ENCODE measurements at places on chromosomes 6 and 20.

DNA sequence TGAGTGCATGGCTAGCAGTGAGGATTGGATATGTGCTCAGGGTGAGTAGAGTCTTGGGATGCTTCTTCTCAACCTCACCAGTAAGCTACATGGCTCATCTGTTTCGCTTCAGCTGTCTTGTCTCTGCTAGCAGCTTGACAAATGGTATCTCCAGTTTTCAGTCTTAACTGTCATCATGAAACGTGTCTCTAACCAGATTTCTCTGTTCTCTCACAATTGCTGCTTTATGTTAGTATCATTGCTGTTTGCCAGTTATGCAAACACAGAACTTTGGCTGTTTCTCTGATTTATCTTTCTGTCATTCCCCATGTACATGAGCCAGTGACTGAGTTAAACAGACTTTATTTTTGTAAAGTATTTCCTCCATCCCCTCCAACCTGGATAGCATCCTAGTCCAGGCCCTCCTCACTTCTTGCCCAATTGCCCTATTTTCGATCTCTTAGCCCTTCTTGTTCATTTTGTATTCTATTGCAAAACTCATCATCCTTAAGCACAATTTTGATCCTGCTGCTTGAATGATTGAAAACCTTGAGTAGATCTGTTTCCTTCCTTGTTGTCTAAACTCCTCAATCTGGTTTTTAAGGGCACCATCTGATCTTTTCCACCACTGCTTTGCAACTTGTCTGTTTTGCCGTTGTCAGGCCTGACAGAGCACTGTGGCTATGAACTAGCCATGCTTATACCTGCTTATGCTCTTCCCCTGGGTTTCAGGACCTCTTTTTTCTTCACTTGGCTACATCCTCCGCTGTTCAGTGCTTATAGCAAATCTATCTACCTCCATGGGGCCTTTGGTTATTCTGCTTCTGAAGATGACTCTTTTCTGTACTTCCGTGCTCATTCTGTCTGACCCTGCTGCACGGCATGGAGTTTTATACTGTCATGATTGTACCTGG, 37.7 kb upstream of the ADIG start:
- no peak for DNase-seq

GRCh38 chr20:20137851-20138250, 85.5 kb downstream of the CFAP61 start:
- no peak for DNase-seq

- no peak for DNase-seq
Measured at GRCh38 chr20:13809855-13810254, 25.0 kb downstream of the NDUFAF5 start.

GRCh38 chr6:125066140-125066539, 87.4 kb upstream of the TPD52L1 start:
- no peak for DNase-seq

DNA sequence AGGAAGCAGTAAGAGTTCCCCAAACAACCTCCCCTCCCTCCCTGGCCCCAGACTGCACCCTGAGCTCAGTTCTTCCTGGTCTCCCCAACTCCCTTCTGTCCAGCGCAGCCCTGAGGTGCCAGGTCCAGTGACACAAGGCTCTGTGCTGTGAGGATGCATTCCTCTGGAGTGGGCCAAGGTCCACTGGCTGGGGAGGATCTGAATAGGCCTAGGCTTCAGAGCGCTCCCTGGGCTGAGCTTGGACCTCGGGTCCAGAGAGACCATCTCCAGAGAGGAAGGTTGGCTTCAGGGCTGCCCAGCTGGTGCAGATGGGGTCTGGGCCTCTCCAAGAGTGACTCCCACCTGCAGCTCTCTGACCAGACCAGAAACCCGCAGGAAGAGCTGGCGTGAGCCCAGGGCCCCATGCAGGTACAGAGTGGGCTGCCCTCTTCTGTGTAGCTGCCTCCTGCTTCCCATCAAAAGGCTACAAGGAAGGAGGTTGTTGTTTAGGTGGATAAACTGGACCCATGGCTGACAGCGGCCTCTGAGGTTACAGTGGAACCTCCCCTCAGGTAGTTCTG, 52.3 kb upstream of the MLN start:
- no peak for DNase-seq

- no peak for DNase-seq
Measured at GRCh38 chr6:99993533-99994251, at the start of gene MCHR2. MCHR2 (minus strand) TSS chr6:99994223; CDS start chr6:99956147, 38,076 bp downstream.

DNA sequence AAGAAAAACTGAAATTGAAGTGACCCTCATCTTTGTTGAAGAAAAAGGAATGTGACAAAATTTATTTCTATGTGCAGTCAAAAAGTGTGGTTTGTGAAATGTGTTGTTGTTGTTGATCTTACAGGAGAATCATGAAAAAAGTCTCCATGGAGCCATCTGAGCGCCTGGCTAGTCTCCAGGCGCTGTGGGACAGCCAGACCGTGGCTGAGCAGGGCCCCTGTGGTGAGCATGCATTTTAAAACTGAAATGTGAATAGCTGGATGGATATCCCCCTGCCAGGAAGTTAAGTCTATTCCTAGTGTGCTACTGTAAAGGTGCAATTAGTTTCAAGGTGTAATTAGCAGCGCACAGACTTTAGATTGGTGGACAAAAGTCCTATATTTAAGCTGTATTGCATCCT, 170.6 kb downstream of the CARMIL1 start:
- peak; percentile 4 for DNase-seq

DNA sequence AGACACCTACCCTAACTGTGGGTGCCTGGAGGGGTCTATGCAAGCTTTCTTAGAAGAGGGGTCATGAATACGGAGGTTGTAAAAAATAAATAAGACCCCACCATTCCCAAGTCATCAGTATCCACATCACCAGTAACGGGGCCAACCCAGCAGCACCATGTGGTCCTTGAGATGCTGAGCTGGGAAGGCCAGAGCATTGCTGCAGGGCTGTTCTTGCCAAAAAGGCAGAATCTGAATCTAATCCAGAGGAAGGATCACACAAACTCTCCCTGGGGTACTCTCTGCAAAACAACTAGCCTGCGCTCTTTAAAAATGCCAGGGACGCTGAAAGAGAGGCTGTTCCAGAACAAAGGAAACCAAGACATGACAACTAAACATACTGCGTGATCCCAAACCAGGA, 43.2 kb downstream of the SSR1 start:
- no peak for DNase-seq

GRCh38 chr6:1254326-1254725, 57.6 kb upstream of the FOXQ1 start:
- DNase-seq: no peak

DNA sequence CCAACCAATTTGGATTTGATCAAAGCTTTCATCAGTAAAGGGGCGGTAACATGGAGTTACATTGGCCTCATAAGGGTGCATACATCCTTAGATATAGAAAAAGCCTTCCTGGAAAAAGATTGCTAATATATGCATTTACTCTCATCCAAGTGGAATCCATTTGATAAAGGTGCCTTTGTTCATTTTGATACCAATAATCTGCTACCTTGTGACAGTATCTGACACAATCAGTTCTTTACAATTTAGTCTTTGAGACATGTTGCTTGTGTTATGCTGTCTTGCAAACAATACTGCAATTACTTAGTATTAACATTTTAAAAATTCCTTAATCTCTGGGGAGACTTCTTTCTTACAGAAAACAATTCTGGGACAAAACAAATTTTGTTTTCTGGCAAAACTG, 654.4 kb upstream of the SLC35B3 start:
- DNase-seq: no peak

DNA sequence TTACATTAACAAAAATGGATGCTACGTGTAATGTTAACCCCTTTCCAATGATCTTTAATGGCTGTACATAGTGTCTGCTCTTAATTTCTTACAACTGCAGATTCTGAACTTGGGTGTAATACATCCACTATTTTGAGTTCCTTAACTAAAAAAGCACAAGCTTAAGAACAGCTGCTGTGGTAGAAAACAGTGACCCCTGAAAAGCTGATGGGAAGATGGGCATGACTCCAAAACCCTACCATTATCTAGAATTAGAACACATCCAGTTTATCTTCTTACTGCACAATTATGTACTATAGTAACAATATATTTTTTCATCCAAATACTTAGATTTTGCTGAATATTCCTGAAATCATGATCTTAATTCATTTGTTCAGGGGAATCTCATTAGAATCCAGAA, 49.3 kb downstream of the LYRM4 start:
- DNase-seq: no peak

- no peak for DNase-seq
Measured at GRCh38 chr20:19858466-19859371, 100.7 kb downstream of the RIN2 start.
